ENCODE measurements at places on chromosomes 1 and 21.

DNA sequence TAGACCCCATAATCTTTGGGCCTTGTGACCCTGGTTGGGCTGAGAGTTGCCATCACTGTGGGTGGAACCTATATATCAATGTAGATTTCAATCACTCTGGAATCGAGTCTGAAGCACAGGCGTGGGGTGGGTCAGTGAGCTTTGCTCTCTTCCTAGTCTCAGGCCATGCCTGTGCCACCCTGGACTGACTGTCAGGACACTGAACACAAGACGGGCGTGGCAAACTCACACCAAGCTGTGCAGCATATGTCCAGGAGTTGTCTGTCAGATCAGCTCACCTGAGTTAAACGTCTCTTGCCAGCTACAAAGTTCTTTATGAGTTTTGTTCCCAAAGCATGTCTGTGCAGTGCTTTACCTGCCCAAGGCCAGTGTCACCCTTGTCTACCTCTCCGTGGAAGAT, 30.9 kb upstream of the ALPL start:
- no peak for DNase-seq

GRCh38 chr1:109386054-109386717, 11.5 kb downstream of the SORT1 start:
- DNase-seq: no peak

- peak; percentile 11 for DNase-seq
Observed at GRCh38 chr1:20666804-20667203, 5.6 kb upstream of the DDOST start.

DNA sequence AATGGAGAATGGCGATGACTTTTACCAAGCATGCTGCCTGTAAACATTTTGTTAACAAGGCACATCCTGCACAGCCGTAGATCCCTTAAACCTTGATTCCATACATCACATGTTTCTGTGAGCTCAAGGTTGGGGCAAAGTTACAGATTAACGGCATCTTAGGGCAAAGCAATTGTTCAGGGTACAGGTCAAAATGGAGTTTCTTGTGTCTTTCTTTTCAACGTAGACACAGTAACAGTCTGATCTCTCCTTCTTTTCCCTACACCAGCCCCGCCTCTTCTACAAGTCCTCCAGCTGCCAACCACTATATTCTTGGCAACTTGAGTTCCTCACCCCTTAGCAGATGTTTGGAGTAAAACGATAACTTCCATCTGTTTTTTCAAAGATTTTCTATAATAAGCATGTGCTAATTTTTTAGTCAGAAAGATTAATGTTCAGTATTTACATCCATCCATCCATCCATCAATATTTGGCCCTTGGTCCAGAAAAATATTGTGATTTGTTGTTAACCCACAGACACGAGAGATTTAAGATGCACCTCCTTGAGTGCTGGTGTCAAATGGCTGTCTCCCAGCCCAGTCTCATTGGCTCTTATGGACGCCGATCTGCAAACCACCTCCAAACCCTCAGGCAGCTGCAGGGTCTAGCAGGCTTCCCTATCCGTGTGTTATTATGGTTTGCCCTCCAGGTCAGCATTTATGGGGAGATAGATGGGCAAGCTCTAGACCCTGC, 3.8 kb downstream of the DNALI1 start:
- no peak for DNase-seq

GRCh38 chr1:71921204-71921603, 361.1 kb downstream of the NEGR1 start:
- DNase-seq: no peak

DNA sequence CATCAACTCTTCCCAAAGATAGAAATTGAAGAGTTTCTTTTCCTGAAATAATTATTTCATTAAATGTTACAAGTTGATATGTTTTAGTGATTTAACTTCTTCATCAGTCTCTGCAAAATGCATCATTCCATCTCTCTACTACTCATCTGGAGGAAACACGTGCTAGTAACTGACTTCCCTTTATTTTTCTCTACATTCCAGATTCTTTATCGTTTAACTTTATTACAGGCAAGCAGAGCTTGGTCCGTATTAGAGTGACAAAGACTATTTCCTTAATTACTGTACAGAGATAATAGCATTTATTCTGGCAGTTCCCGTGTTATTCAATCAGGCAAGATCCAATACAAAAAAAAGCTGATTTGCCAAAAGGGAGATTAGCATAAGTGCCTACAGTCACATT, 88.6 kb downstream of the TM2D1 start:
- DNase-seq: no peak

DNA sequence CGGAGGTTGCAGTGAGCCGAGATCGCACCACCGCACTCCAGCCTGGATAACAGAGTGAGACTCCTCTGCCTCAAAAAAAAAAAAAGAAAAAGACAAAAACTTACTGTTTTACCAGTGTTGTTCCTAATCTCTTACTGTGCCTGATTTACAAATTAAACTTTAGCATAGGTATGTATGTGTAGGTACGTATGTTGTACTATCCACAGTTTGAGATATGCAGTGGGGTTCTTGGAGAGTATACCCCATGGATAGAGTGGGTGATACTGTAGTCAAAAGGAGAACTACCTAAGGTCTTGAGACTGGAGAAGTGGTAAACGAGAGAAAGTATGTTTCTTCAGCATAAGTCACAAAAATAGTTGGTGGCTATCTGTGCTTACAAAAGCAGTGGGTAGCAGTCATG, 38.6 kb downstream of the RNF11 start:
- DNase-seq: no peak

DNA sequence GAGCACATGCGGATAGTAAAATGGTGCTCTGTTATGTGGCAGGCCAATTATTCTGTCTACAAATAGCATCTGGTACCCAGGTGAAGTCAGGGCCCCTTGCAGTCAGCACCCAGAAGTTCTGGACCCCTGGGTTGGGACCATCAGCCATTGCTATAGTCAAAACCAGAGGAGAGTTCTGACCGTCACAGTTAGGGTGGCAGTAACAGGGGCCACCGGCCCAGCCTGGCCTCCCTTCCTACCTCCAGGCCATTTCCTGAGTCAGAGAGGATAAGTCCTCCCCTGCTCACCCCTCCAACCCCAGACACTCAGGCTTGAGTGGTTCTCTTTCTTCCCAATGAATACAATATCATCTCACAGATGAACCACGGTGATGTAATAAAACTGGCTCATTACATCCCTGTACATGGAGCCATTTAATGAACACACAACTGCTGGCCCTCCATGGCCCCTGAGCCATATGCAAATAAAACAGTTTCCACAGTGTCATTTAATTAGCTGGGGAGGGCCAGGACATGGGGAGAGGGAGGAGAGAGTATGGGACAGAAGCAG, 673.6 kb downstream of the MATN1 start:
- no peak for DNase-seq

All from renal cortical epithelial cell (primary cell).